ENCODE measurements at places on chromosomes 7 and 10.
A peak's percentile ranks its signal among the peaks of the same experiment; 100 is the strongest.

DNA sequence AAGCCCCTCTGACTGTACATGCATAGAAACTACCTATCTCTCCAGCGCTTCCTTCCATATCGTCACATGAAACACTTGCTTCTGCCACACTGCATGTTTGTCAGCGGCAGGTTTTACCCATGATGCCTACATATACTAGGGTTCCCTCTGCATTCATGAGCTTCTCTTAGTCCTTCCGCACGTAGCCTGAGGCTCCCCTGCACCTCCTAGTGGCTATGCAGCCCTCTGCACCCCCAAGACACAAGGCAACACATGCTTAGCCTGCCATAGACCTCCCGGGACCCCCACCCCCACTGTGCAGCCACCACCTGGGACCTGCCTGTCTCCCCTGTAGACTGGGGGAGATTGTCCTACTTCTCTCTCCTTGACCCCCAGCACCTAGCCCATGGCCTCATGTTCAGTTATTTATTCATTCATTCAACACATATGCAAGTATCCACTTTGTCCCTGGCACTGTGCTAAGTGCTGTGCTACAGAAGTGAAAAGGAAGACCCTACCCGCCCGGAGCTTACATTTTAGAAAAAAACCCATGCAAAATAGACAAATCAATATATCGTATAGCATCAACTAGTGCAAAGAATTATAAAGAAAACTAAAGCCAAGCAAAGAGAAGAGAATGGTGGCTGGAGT lies 23.5 kb downstream of the TMEM273 start:
- DNase-seq: peak; percentile 29

DNA sequence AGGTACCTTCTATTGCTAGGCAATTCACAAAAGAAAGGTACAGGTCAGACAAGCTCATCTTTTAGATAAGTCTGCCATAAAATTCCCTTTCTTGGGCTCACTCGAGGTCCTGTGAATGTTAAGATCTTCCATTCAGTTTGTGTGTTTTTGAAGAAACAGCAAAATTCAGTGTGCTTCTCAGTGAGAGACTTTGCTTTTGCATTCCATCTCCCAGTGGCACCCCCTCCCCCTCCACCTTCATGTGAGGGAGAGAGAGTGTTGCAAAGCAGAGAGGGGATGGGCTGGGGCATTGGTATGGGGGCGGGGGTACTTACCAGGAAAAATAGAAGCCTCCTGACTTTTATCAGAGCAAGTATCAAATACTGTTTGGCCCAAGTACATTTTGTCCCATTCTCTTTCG lies 3.8 kb upstream of the TECTB start:
- DNase-seq: no peak

- peak; percentile 93 for DNase-seq
Measured at GRCh38 chr10:102229810-102230263, 3.7 kb downstream of the ELOVL3 start.

DNA sequence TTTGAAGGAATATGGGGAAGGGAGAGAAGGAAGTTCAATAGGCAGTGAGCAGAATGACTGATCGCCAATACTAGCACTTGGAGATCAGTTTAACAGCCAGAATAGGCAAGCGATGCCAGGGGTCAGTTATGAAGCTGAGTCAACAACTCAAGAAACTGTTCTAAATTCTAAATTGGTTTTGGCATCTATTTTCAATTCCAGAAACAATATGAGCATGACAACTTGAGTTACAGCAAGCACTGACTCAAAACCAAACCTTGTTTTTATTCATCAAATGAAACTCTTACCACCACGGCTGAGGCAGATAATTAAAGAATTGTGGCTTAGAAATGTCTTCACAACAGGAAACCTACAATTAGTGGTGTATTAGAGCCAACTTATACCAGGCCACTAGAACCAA lies 180.5 kb upstream of the ASAH2 start:
- DNase-seq: peak; percentile 48

DNA sequence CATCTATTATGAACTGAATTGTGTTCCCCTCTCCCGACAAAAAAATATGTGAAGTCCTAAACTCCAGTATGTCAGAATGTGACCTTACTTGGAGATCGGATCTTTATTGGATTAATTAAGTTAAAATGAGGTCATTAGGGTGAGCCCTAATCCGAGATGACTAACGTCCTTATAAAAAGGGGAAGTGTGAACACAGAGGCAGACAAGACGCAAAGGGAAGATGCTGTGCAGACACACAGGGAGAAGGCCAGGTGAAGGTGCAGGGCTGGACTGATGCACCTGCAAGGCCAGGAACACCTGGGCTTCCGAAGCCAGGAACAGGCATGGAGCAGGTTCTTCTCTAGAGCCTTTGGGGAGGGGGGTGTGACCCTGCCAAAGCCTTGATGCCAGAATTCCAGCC lies 187.8 kb downstream of the PARD3 start:
- DNase-seq: no peak

DNA sequence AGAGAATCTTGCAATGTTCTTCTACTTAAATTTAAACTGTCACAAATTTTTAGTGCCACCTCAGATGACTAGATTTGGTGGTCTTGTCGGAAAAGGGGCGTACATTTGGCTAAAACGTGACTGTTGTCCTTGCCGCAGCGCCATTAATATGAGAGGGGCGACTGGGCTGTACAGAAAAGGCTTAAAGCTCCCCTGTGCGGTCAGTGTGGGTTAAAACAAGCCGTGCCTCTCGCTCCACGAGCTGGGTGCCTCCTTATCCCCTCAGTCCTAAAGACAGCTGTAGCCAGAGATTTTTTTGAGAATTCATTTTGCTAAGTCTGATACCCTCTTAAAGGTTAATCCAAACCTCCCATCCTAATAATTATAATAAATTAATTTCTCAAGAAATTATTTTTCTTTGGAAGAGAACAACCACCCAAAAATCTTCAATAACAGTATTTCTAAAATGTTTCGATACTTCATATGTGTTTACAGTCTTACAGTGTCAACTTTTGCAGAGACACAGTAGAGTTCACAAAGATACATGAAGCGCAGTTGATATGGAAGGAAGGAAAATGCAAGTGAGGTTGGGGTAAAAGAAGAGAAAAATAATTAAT lies 68.6 kb downstream of the C7orf25 start:
- DNase-seq: peak; percentile 83

- no peak for DNase-seq
Measured at GRCh38 chr10:117535298-117536071, 7.1 kb upstream of the EMX2 start.
